ENCODE measurements at places on chromosomes 3 and 15.

- no peak for DNase-seq
Measured at GRCh38 chr3:64440498-64440897, 215.2 kb upstream of the PRICKLE2 start.

GRCh38 chr15:25643120-25643519 lies 204.3 kb upstream of the UBE3A start:
- no peak for DNase-seq

DNA sequence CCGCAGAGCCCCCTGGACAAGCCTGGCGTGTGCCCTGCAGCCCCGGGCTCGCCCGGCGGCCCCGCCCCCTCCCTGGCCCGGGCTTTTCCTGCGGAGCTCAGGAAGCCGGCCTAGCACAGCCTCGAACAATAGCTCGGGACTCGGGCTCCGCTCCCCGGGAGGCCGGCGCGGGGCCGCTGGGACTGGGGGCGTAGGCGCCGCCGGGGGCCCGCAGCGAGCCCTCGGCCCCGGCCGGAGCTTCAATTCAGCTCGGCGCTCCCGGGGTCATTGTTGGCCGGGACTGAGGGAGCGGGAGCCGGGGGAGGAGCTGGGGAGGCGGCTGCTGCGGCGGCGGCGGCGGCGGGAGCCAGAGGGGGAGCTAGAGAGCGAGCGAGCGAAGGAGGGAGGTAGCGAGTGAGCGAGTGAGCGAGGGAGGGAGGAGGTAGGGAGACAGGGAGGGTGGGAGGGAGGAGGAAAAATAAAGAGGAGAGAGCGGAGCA lies 41.0 kb upstream of the ROPN1 start:
- DNase-seq: peak; percentile 85

DNA sequence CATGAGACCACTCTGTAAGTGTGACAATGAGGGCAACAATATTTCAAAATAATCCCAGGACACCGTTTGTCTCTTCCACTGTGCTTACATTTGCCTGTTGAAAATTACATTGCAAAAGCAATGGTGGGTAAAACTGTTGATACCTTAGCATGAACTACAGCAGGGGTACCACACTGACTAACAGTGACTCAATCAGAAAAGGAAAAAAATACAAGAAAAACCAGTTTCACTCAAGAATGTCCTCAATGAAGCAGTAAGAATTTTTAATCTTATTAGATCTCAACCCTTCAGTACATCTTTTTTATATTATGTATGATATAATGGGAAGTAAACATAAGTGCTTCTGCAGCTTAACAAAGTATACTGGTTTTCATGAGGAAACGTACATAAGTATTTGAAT lies 1.6 kb upstream of the CCDC54 start:
- no peak for DNase-seq

Data from pancreas (tissue), 10 donors.